ENCODE measurements at places on chromosomes 7 and 10.

GRCh38 chr10:24483701-24484100, 240.0 kb downstream of the ARHGAP21 start:
- no peaks in the 10 kb centered on the region for H3K27me3 ChIP-seq
- H3K36me3 ChIP-seq, result peaks cover 21% of the 10 kb centered on the region
- H3K4me1 ChIP-seq, result peaks cover 13% of the 10 kb centered on the region
- H3K27ac ChIP-seq, result no peak overlapping the region

DNA sequence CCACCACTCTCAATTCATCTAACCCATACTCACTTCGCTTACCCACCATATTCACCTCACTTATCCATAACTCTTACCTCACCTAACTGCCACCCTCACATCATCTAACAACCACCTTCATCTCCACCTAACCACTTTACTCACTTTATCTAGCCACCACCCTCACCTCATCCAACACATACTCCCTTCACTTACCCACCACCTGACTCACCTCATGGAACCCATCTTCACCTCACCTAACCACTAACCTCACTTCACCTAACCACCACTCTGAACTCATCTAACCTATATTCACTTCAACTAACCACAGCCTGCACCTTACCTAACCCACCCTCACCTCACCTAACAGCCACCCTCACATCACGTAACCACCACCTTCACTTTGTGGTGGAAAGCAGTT, 84.2 kb downstream of the VIPR2 start:
- no peak for DNase-seq
- H3K27ac ChIP-seq, result no peak overlapping the region
- H3K4me3 ChIP-seq, result no peak overlapping the region

DNA sequence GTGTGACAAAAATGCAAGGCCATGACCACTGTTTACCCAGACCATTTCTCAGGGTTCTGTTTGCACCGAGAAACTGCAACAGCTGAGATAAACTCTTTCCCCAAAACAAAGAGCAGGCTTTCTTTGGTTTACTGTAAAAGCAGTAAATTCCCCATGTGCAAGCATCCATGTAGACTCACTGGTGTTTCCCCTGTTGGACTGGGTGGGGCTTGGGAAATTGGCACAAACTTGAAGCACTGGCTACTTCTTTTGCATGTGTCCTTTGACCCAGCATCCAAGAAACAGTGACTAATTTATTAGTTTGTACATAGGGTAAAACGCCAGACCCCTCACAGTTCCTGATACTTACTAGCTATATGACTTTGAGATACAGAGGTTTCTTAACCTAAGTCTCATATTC, 12.3 kb downstream of the IQUB start:
- no peaks in the 10 kb centered on the region for H3K27me3 ChIP-seq
- H3K4me3 ChIP-seq, result no peak overlapping the region
- no peaks in the 10 kb centered on the region for H3K36me3 ChIP-seq
- no peak for DNase-seq
- H3K4me1 ChIP-seq, result no peaks in the 10 kb centered on the region

DNA sequence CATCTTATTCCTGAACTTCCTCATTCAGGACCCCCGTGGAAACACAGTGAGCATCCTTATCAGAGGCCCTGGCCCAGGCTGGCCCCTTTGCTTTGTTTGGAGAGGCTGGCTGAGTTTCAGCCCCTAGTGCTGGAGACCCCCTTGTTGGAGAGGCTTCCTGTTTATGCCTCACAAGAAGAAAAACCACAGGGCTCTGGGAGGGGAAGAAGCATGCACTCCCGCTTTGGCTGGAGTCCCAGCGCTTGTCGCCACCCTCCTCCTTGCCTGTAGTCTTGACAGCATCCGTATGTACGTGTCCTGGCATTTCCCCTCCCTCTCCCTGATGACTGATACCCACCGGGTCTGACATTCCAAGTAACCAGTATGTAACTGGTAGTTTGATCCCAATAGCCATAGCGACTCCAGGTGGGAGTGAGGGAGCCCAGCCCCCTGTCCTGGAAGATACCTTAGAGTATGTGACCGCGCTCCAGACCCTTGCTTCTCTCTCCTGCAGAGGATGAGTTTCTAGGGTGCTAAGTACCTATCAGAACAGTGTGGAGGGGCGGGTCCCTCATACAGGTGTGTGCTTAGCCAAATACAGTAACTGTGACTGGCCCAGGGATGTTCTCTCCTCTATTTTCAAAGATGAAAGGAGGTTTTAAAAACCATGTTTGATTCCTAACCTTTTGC, 6.9 kb upstream of the ATP6V0E2 start:
- no peak overlapping the region for H3K27ac ChIP-seq
- H3K36me3 ChIP-seq, result no peaks in the 10 kb centered on the region
- H3K4me1 ChIP-seq, result no peaks in the 10 kb centered on the region
- no peak overlapping the region for H3K4me3 ChIP-seq
- no peak for DNase-seq

GRCh38 chr7:4737300-4737699, 38.1 kb upstream of the AP5Z1 start:
- DNase-seq, result no peak
- H3K27me3 ChIP-seq, result no peaks in the 10 kb centered on the region
- H3K4me3 ChIP-seq, result no peak overlapping the region
- H3K36me3 ChIP-seq, result peaks cover 25% of the 10 kb centered on the region
- H3K27ac ChIP-seq, result no peak overlapping the region
- H3K4me1 ChIP-seq, result peaks cover 53% of the 10 kb centered on the region

GRCh38 chr7:157418204-157419034, 81.6 kb downstream of the DNAJB6 start:
- H3K4me1 ChIP-seq, result no peaks in the 10 kb centered on the region
- no peak overlapping the region for H3K27ac ChIP-seq
- DNase-seq, result no peak
- H3K27me3 ChIP-seq, result no peaks in the 10 kb centered on the region
- H3K4me3 ChIP-seq, result no peak overlapping the region

DNA sequence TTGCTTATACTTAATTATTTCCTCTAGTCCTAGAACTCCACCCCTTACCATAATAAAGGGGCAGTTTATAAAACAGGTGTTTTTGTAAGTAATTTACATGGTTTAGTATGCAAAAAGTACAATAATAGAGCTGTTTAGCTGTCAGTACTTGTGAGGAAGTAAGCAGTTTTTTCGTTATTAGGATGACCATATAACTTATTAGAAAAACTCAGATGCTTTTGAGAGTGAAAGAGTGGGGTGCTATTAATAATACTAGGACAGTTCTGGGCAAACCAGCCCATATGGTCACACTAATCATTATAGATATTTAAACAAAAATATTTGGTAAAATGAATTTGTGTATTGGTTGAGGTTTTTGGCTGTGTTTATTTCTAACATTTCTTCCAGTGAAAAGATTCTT, 201.9 kb upstream of the KAT6B start:
- H3K27me3 ChIP-seq, result no peaks in the 10 kb centered on the region
- no peaks in the 10 kb centered on the region for H3K36me3 ChIP-seq
- H3K4me1 ChIP-seq, result no peaks in the 10 kb centered on the region
- H3K4me3 ChIP-seq, result no peak overlapping the region
- DNase-seq, result no peak

DNA sequence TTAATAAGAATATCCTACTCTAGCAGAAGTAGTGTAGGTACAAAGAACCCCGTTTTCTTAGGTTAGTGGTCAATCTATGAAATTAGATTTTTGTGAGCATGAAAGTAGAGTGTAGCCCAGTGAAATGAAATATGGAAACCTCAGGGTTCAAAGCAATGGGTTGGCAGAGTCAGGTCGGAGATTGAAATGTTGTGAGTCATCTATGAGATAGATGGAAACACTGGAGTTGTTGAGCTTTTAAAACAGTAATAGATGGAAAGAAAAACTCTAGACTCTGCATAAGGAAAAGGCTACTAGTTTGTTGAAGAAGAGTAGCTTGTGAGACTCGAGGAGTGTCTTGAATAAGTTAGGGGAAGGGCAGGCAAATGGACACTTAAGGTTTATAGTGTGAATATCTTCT, 251.9 kb downstream of the EXOC4 start:
- H3K4me1 ChIP-seq, result no peaks in the 10 kb centered on the region
- H3K36me3 ChIP-seq, result no peaks in the 10 kb centered on the region
- H3K27me3 ChIP-seq, result no peaks in the 10 kb centered on the region

DNA sequence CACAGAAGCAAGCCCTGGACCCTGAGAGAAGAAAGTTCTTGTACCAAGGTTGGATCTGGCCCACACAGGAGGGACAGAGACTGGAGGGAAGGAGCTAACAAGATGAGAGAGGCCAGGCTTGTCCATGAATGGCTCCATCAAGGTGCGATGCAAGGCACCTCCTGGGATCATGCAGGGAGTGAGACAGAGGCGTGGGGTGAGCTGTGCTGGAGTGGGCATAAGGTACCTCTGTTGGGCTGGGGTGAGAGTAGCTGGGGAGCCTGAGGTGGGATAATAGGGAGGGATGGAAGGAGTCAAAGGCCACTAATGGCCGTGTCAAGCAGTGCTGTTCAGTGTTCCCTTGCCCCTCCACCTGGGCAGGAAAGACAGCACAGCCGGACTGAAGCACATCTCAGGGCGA, 9.9 kb downstream of the TMEM72 start:
- no peak for DNase-seq

- H3K27me3 ChIP-seq, result peaks cover 4% of the 10 kb centered on the region
- DNase-seq, result no peak
- no peaks in the 10 kb centered on the region for H3K36me3 ChIP-seq
- H3K4me3 ChIP-seq, result no peak overlapping the region
- no peaks in the 10 kb centered on the region for H3K4me1 ChIP-seq
These were observed 162.6 kb downstream of the OAT start for GRCh38 chr10:124256151-124256550.

DNA sequence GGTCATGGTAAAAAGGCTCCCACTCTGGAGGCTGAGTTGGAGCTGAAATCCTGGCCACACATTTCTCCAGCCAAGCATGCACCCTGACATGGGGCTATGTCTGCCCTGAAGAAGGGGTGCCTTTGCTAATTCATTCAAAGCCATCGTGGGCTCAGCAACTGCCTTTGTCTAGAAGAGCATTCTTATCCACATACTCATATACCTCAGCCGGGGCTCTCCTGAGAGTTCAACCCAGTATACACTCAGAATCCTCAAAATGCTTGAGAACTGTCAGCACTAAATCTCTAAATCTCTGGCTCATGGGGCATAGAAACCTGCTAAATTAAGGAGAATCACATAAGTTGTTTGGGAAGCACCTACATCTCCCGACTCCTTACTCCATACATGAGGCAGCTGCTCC, 89.3 kb downstream of the MRPL32 start:
- DNase-seq, result no peak
- peaks cover 4% of the 10 kb centered on the region for H3K27me3 ChIP-seq
- H3K27ac ChIP-seq, result no peak overlapping the region
- H3K4me1 ChIP-seq, result no peaks in the 10 kb centered on the region
- no peak overlapping the region for H3K4me3 ChIP-seq

- no peak for DNase-seq
- no peaks in the 10 kb centered on the region for H3K27me3 ChIP-seq
- no peaks in the 10 kb centered on the region for H3K4me1 ChIP-seq
- no peaks in the 10 kb centered on the region for H3K36me3 ChIP-seq
- no peak overlapping the region for H3K27ac ChIP-seq
- H3K4me3 ChIP-seq, result no peak overlapping the region
These were observed 158.8 kb upstream of the SEMA3E start for GRCh38 chr7:83807774-83808173.

- no peak for DNase-seq
- H3K27me3 ChIP-seq, result no peaks in the 10 kb centered on the region
- H3K36me3 ChIP-seq, result no peaks in the 10 kb centered on the region
- H3K4me1 ChIP-seq, result no peaks in the 10 kb centered on the region
- no peak overlapping the region for H3K27ac ChIP-seq
- H3K4me3 ChIP-seq, result no peak overlapping the region
These were observed 96.0 kb downstream of the ANK3 start for GRCh38 chr10:60293581-60294175.

DNA sequence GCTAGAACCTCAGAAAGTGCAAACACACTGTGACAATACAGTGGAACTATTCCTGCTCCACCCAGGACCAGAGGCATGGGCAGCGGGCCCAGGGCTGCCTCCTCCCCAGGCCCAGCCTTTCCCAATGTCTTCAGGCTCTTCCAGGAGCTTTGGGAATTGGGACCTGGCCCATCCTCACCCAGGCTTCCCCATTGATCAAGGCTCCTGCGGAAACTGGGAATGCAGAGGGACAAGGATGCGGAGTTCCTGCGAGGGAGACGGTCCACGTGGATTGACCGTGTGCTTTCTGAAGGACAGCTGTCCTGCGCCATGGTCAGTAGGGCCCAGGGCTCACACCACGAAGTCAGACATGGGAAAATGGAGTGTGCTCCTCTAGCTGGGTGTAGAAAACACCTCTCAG, 56.6 kb downstream of the CSGALNACT2 start:
- H3K27ac ChIP-seq, result no peak overlapping the region
- no peak for DNase-seq
- no peaks in the 10 kb centered on the region for H3K4me1 ChIP-seq
- H3K36me3 ChIP-seq, result no peaks in the 10 kb centered on the region

GRCh38 chr10:43825421-43825820, 176.7 kb upstream of the ZNF32 start:
- H3K27ac ChIP-seq, result no peak overlapping the region
- no peaks in the 10 kb centered on the region for H3K4me1 ChIP-seq
- H3K4me3 ChIP-seq, result no peak overlapping the region
- no peaks in the 10 kb centered on the region for H3K27me3 ChIP-seq

DNA sequence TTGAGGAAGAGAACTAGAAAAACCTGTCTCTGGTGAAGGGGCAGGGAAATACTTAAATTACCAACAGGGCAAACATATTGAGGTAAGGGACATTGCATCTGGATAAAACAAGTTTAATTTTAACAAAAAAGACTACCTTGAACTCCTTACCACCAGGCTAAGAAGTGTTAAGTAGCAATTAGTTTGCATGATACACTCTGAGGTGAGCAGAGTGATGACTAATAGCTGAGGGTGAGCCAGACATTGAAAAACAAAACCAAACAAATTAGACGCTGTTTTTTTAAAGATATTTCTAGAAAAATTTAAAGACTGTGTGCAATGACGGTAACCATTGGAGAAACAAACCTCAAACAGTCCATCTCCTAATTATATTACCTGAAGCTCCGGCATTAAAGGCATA, 105.9 kb downstream of the ANKRD7 start:
- no peak overlapping the region for H3K27ac ChIP-seq
- H3K4me1 ChIP-seq, result no peaks in the 10 kb centered on the region
- no peak overlapping the region for H3K4me3 ChIP-seq
- no peaks in the 10 kb centered on the region for H3K36me3 ChIP-seq

DNA sequence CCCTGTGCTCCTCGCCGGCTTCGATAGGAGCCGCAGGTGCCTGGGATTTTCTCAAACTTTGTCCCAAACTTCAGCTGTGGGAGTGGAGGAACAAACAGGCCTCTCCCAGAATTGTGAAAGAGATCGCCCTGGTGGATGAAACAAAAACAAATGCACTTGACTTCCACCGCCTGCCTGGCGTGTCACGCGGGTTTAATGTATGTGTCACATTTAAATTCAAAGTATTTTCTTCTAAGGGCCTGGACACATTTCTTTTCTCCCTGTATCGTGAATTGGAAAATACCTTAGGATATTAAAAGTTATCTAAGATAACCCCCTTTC, 694 bp upstream of the WASL start:
- peaks cover 35% of the 10 kb centered on the region for H3K4me1 ChIP-seq
- peak overlapping the region; percentile 97 for H3K27ac ChIP-seq
- peak; percentile 68 for DNase-seq
- no peaks in the 10 kb centered on the region for H3K36me3 ChIP-seq
